Mesenchymal stem cell (in vitro differentiated cells and primary cell): ENCODE measurements at places on chromosomes 11 and 22.

DNA sequence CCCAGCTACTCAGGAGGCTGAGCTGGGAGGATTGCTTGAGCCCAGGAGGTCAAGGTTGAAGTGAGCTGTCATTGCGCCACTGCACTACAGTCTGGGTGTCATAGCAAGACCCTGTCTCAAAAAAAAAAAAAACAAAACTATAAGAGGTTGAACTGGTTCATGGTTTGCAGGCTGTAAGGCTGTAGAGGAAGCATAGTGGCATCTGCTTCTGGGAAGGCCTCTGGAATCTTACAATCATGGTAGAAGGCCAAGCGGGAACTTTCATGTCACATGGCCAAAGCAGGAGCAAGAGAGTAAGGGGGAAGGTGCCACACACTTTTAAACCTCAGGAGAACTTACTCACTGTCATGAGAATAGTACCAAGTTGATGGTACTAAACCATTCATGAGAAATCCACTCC is 109.6 kb downstream of the SWAP70 start:
- peaks cover 5% of the 10 kb centered on the region for H3K4me1 ChIP-seq
- H3K27me3 ChIP-seq = no peaks in the 10 kb centered on the region
- no peak overlapping the region for H3K27ac ChIP-seq
- peaks cover 3% of the 10 kb centered on the region for H3K36me3 ChIP-seq

- no peaks in the 10 kb centered on the region for H3K27me3 ChIP-seq
- no peak for DNase-seq
- H3K27ac ChIP-seq = no peak overlapping the region
- no peaks in the 10 kb centered on the region for H3K4me1 ChIP-seq
Observed at GRCh38 chr11:96396637-96397036, 6.8 kb downstream of the JRKL start.

- no peaks in the 10 kb centered on the region for H3K36me3 ChIP-seq
- DNase-seq = no peak
- H3K27me3 ChIP-seq = no peaks in the 10 kb centered on the region
- no peak overlapping the region for H3K27ac ChIP-seq
- no peak overlapping the region for H3K4me3 ChIP-seq
Observed at GRCh38 chr11:5910540-5910939, 17.5 kb downstream of the OR52E5 start.

DNA sequence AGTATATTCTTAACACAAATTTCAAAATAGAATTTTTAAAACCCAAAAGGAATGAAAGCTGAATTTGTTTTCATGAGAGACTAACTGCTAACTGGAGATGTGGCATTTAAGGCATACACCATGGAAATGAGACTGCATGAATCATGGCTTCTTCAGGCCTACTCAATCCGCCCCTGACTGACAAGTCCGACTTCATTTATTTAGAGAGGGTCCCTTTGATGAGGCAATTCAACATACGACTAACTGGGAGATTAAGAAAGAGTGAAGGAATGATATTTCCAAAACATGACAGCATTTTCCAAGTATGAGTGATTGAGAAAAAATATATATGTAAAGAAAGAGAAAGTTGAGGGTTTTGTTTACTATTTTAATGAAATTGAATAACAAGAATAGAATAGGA is 720.1 kb downstream of the DLG2 start:
- no peaks in the 10 kb centered on the region for H3K36me3 ChIP-seq
- no peak for DNase-seq
- no peak overlapping the region for H3K27ac ChIP-seq
- no peak overlapping the region for H3K4me3 ChIP-seq
- H3K27me3 ChIP-seq = no peaks in the 10 kb centered on the region
- no peaks in the 10 kb centered on the region for H3K4me1 ChIP-seq

DNA sequence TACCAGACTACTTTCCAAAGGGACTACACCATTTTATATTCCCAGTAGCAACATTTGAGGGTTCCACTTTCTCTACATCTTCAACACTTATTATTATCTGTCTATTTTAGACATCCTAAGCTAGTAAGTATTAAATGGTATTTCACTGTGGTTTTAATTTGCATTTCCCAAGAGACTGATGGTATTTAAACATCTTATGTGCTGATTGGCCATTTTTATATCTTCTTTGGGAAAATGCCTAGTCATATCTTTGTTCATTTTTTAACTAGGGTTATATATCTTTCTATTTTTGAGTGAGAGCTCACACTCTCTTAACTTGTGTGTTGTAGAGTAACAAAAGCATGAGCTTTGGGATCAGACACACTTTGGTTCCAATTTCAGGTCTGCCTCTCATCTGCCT is 73.7 kb downstream of the PRCP start:
- no peak overlapping the region for H3K27ac ChIP-seq
- DNase-seq = no peak
- no peaks in the 10 kb centered on the region for H3K4me1 ChIP-seq
- H3K36me3 ChIP-seq = no peaks in the 10 kb centered on the region
- H3K4me3 ChIP-seq = no peak overlapping the region
- H3K27me3 ChIP-seq = no peaks in the 10 kb centered on the region

DNA sequence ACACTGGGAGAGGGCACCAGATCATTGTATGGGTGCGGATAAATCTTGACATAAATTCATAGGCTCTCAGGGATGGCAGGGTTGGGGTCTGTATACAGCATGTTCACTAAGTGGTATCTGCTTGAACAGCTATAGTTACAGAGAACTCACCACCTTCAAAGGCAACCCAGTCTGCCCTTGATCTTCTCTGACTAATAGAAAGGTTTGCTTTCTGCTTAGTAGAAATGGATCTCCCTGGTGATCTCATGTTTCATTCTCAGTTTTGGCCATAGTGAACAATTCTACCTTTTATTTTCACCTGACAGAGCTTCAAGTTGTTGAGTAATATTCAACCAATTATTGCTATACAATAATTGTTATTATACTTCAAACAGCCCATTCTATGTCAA is 32.4 kb downstream of the CNTF start:
- no peak overlapping the region for H3K4me3 ChIP-seq
- no peaks in the 10 kb centered on the region for H3K4me1 ChIP-seq
- H3K27ac ChIP-seq = no peak overlapping the region
- no peaks in the 10 kb centered on the region for H3K27me3 ChIP-seq
- no peak for DNase-seq

- no peak overlapping the region for H3K27ac ChIP-seq
- peaks cover 79% of the 10 kb centered on the region for H3K27me3 ChIP-seq
- H3K36me3 ChIP-seq = no peaks in the 10 kb centered on the region
- no peak overlapping the region for H3K4me3 ChIP-seq
Observed at GRCh38 chr11:11401960-11402535, 49.0 kb upstream of the CSNK2A3 start.

- H3K4me1 ChIP-seq = peaks cover 14% of the 10 kb centered on the region
- H3K27me3 ChIP-seq = peaks cover 4% of the 10 kb centered on the region
- H3K36me3 ChIP-seq = no peaks in the 10 kb centered on the region
- no peak for DNase-seq
- no peak overlapping the region for H3K4me3 ChIP-seq
- no peak overlapping the region for H3K27ac ChIP-seq
Observed at GRCh38 chr11:69454018-69454417, 27.4 kb upstream of the LINC01488 start.

DNA sequence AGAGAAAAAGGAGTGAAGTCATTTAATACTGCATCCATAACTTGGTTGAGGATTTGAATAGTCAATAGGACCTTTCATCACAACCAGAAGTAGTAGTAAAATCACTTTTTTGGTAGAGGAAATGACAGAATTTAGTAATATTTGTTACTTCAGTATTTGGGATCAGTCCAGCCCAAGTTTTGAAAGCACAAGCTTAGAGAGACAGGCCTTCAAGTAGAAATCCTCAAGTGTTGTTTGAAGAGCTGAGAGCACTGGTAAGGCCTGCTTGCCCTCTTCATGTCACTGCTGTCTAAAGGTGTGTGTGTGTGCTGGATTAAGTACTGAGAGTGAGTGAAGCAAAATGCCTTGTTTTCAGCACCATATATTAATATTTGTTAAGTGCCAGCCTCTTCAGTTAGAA is 137.3 kb downstream of the WNT11 start:
- H3K4me3 ChIP-seq = no peak overlapping the region
- peaks cover 1% of the 10 kb centered on the region for H3K4me1 ChIP-seq
- no peaks in the 10 kb centered on the region for H3K36me3 ChIP-seq
- DNase-seq = no peak

GRCh38 chr22:33012833-33013450 is 45.2 kb downstream of the SYN3 start:
- H3K27me3 ChIP-seq = no peaks in the 10 kb centered on the region
- H3K27ac ChIP-seq = no peak overlapping the region
- no peak for DNase-seq
- H3K4me3 ChIP-seq = no peak overlapping the region

DNA sequence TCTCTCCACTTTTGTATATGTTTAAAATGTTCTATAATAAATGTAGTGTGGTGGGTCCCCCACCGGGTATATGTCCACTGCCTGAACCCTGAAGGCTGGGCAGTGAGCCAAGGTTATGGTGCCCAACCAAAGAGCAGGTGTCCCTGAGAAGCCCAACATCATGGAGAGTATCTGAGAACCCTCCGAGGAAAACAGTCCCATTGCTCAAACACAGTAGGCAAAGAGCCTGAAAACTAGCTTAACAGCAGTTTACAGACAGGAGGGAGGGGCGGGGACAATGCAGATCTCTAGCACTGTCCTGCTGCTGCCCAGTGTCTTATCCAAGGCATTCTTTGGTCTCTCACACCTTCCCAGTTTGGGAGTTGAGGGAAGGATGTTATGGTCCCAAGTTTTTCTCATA is 91.0 kb downstream of the TMPRSS5 start:
- H3K36me3 ChIP-seq = no peaks in the 10 kb centered on the region
- no peak for DNase-seq
- H3K27me3 ChIP-seq = no peaks in the 10 kb centered on the region
- H3K4me3 ChIP-seq = no peak overlapping the region
